ENCODE measurements at places on chromosomes 2 and 18.

DNA sequence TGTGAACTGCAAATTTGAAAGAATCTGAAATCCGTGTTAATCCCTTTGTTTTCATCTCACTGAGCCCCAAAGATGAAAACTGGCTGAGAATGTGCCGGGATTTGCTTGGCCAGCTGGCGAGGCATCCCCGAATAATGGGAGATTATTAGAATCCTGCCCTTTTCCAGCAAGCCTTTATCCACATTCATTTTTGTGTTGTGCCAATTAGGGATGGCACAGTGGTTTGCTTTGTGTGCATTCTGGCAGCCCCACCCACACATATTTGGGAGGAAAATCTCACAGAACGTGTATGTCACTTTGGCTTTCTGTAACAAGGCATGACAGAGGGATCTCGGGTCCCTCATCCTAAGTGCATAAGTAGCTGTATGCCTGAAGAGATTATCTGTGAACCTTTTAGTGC lies 405.8 kb upstream of the FAM98A start:
- DNase-seq, result no peak

DNA sequence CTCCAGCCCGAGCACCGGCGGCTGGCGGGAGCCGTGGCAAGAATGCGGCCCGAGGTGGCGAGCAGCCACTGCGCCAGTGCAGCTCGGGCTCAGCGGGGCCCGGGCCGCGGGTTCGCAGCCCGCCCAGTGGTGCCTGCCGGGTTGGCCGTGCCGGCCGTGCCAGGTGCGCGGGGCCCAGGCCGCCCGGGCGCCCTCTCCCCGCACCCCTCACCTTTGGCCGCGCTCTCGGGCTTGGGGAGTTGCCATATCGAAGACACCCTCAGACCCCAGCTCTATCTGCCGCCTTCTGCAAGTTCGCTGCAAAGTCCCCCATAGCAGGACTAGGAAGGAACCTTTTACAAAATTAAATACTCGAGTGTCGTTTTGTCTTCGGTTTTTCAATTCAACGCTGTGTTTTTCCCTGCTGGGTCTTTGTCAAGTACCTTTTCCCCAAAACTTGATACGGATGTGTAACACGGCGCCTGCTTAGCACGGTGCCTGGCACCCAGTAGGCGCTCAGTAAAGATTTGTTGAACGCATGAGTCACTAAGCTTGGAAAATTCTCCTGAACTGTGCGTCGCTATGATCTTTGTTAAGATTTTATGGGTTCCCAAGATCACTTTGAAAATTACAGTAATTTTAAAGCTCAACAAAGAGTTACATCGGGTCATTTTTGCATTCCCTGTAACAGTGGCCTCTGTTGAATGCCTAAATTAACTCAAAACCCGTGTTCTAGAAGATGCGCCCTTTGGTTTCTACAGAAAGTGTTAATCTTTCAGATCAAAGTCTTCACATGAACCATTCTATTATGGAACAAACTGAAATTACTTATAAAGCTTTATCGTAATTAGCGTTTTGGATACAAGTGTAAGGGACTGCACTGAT lies 750 bp downstream of the STRADB start:
- DNase-seq, result no peak

DNA sequence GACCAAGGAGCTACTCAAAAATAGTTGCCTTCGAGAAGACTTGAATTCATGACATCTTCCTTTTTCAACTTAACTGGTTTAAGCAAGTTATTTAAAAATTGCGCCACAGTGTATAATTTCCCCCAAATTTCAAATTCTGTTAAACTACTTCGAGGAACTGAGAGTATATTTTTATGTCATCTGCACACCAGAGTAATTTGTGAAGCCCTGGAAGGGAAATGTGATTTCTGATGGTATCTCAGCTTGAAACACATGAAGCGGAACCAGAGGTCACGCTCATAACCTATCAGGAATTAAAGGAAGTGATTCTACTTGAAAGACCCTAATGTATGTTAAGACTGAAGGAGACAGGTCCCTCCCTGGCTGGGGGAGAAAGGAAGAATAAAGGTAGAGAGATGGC lies 33.9 kb upstream of the DARS1 start:
- DNase-seq, result no peak

GRCh38 chr2:156356014-156356754 lies 23.7 kb upstream of the NR4A2 start:
- no peak for DNase-seq

- DNase-seq, result no peak
Measured at GRCh38 chr18:46283268-46283667, 179.1 kb downstream of the HAUS1 start.

DNA sequence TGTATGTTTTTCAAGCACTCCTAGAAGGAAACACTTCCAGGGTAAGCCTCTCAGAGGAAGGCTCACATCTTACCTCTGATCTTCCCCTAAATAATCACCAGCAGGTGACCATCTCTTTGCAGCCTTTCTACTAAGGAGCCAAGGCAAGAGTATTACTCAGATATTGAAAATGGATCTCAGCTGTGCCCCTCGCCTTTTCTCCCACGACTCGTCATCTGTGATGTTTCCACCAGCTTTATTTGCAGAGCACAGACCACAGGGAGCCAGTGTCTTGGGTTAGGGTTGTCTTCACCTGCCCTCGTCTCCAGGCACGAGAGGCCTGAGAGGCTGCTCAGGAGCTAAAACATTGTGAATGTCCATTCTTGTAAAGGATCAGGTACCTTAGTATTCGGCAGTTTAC lies 16.9 kb upstream of the SCLY start:
- no peak for DNase-seq

DNA sequence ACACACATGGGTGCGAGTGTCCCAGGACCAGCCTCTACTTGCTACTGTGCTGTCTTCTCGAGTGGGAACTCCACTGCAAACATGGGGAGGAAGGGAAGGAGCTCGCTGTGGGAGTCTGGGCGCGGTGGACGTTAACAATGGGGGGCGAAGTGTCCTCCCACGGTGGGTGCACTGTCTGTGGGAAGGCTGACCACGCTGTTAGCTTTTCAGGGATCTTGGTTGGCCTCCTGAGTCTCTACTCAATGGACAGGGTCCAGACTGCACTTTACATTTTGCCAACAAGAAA lies 146.7 kb downstream of the MBP start:
- DNase-seq, result no peak

GRCh38 chr2:197871780-197872456 lies 67.5 kb downstream of the PLCL1 start:
- no peak for DNase-seq

DNA sequence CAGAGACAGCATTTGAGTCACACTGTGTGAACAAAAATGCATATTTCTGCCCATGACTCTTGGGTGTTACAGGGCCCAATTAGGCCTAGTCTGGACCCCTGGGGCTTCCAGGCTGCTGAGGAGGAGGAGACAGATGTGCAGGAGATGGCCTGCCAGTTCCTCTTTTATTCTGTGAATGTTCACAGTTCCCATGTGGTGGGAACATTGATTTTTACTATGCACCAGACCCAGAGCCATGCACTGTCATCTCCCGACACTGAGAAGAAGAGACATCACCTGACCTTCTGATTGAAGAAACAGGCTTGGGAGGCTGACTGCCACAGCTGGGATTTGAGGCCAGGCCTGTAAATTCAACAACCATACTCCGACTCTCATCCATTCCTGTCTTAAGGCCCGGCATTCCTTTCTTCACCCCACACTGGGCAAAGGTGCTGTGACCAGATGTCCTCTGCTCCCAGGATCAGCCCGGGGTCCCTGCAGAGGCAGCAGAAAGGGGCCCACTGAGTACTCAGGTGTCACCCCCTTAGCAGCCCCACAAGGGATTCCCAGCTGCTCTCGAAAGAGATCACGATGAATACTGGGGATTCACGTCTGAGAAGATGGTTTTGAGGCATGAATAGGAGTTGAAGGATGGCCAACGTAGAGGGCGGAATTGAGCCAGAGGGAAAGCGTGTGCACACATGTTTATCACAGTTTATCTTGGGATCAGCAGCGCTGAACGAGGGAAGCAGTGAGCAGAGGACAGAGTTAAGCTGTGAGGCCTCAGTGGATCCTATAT lies 3.6 kb upstream of the TFCP2L1 start:
- DNase-seq, result no peak

GRCh38 chr18:45370255-45371010 lies 244.8 kb upstream of the SLC14A2 start:
- DNase-seq, result no peak

DNA sequence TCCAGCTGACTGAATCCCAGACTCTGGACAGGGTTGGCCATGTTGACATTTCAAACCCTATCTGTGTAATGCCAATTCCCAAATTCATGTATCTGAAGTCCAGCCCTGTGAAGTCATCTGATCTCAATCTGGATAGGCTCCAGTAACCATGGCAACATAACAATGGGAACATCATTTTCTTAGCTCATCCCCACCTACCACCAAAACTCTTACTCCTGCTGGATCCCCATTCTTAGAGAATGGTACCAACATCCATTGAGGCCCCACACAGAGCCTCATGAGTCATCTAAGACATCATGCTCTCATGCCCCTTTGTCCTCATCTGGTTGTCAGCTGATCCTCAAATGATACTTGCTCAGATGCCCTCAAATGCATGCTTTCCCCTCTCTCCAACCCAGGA lies 58.9 kb upstream of the TEX51 start:
- no peak for DNase-seq

DNA sequence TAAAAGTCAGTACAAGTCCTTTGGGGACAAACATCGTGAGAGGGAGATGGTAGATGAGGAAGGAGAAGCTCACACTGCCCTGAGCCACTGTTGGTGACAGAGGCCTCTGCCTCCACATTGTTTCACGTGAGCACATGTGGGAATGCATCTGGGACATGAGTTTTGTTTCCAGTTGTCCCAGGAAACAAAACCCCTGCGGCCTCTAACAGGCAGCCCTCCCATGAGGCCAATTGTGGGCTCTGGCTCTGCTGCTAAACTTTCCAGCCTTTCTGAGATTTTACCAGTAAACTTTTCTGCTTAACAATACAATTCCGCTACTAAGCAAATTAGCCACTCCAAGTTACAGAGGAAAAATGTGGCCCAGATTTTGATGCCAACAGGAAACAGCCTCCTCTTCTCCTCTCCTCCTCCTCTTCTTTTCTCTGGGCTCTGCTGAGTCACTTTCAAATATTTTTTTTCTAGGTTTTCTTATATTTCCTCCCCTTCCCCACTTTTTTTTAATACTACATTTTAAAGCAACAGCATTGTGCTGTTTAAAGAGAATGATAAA lies 23.4 kb upstream of the LRRC30 start:
- no peak for DNase-seq

DNA sequence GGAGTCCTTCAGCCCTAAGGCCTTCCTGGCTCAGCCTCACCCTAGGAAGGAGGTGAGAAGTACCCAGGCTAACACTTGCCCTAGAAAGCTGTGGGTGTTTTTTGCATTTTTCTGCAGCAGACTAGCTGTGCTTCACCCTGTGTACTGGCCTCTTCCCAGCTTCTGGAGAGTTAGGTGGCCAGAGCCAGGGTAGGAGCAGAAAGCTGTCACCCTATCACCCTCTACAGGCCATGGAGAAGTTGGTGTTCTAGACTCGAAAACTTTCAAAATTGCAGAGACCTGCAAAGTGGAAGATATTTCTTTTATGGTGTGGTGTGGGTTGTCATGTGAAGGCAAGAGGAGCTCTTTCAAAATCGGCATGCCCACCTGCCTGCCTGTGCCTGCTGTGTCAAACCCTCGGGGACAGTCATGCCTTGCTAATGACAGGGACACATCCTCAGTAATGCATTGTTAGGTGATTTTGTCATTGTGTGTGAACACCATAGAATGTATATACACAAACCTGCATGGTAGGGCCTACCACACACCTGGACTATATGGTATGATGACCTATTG lies 29.8 kb downstream of the EHD3 start:
- DNase-seq, result no peak
